ENCODE measurements at places on chromosomes 7 and 10. TPM values are rescaled to one million over a fixed set of nuclear protein-coding genes. Genes with fewer than 3 reads are reported as not detected.

The LIPK gene
- total RNA-seq, result not detected

The SPDYE6 gene
- 0.06 TPM for total RNA-seq

The GARIN1A gene
- 0.16 TPM for total RNA-seq

The CUZD1 gene
- 1.1 TPM for total RNA-seq

The ZNF775 gene
- total RNA-seq, result 7.0 TPM

The ADAM12 gene
- total RNA-seq, result 0.63 TPM

The FAM24B gene
- total RNA-seq, result 4.2 TPM

The GSTO1 gene
- 151 TPM for total RNA-seq

The PCLO gene
- total RNA-seq, result 4.5 TPM

The ABI1 gene
- total RNA-seq, result 43.8 TPM

The SEMA3D gene
- total RNA-seq, result 0.32 TPM

The RNF133 gene
- total RNA-seq, result 0.32 TPM

The FAM131B gene
- 0.44 TPM for total RNA-seq

The STEAP1B gene
- 25.3 TPM for total RNA-seq

The ACBD7 gene
- total RNA-seq, result 3.1 TPM

The GBF1 gene
- 31.8 TPM for total RNA-seq

The SLC35G1 gene
- total RNA-seq, result 4.9 TPM

The TAS2R41 gene
- total RNA-seq, result not detected

The FOXL3 gene
- total RNA-seq, result not detected

The LRRN3 gene
- total RNA-seq, result under 0.01 TPM

The HOXA4 gene
- total RNA-seq, result 0.57 TPM

The ZP3 gene
- 0.49 TPM for total RNA-seq

The SEM1 gene
- 90.2 TPM for total RNA-seq

The SFTPA2 gene
- not detected for total RNA-seq

The PSMG3 gene
- total RNA-seq, result 25.1 TPM

The ANKRD7 gene
- 0.16 TPM for total RNA-seq

The TMEM213 gene
- total RNA-seq, result not detected

The RNF148 gene
- total RNA-seq, result 4.5 TPM

The AKR1D1 gene
- not detected for total RNA-seq

The SLC13A1 gene
- total RNA-seq, result not detected

The ITGB8 gene
- total RNA-seq, result 0.32 TPM

The ANKRD2 gene
- 0.49 TPM for total RNA-seq

The BEND7 gene
- total RNA-seq, result 10.0 TPM

The PPP1R3A gene
- not detected for total RNA-seq

The TMEM236 gene
- total RNA-seq, result 0.32 TPM

The CDHR1 gene
- total RNA-seq, result 0.13 TPM

The STX1A gene
- total RNA-seq, result 13.2 TPM

The PGAM2 gene
- total RNA-seq, result not detected

The SAMD9L gene
- total RNA-seq, result 26.6 TPM

The STYXL1 gene
- 27.5 TPM for total RNA-seq

The HELLS gene
- 51.0 TPM for total RNA-seq

The CREM gene
- total RNA-seq, result 54.7 TPM

The CCNY gene
- 69.5 TPM for total RNA-seq

The CUBN gene
- 14.9 TPM for total RNA-seq

The DNAJC2 gene
- total RNA-seq, result 15.1 TPM

The ZKSCAN5 gene
- 12.1 TPM for total RNA-seq
